Kidney (tissue), 22 donors: ENCODE measurements at places on chromosomes 16 and 17.

- no peak for DNase-seq
Measured at GRCh38 chr17:49523706-49524472, 28.8 kb downstream of the NGFR start.

- no peak for DNase-seq
Measured at GRCh38 chr17:59161477-59161876, 5.9 kb downstream of the PRR11 start.

- no peak for DNase-seq
Measured at GRCh38 chr16:12207939-12208338, 231.4 kb downstream of the SNX29 start.

- no peak for DNase-seq
Measured at GRCh38 chr17:50952013-50952412, 85.9 kb upstream of the TOB1 start.

GRCh38 chr17:38796451-38797157 is 2.8 kb downstream of the PIP4K2B start:
- DNase-seq, result no peak

DNA sequence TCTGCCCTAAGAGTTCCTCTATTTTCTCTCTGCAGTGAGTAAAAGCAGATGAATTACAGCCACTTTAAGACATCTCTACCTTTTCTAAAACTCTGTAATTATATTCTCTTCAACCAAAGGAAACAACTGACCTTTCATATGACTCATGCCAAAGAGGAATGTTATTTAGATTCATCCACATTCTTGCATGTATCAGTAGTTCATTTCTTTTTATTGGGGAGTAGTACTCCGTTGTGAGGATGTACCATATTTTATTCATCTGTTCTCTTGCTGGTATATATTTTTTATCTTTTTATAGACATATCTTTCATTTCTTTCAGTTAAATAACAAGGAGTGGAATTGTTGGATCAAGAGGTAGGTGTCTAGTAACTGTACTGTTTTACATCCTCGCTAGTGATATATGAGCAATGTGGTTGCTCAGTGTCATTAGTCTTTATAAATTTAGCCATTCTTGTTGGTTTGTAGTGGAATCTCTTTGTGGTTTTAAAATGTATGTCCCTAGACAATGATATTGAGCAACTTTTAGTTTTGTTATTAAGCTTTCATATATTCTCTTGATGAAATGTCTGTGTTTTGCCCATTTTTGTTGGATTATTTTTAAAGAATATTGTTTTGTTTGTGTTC is 7.8 kb upstream of the MYH8 start:
- DNase-seq, result no peak
